ENCODE measurements at places on chromosomes 2 and 18.
A peak's percentile ranks its signal among the peaks of the same experiment; 100 is the strongest.

DNA sequence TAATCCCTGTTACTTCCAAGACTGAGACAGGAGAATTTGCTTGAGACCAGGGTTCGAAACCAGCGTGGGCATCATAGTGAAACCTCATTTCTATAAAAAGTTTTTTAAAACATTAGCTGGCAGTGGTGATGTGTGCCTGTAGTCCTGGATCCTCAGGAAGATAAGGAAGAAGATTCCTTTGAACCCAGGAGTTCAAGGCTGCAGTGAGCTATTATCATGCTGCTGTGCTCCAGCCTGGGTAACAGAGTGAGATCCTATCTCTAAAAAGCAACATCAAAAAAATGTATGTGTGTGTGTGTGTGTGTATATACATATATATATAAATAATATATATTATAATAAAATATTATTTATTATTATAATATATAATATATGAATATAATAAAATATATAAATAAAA, 1417.6 kb upstream of the CDH2 start:
- no peak for DNase-seq

DNA sequence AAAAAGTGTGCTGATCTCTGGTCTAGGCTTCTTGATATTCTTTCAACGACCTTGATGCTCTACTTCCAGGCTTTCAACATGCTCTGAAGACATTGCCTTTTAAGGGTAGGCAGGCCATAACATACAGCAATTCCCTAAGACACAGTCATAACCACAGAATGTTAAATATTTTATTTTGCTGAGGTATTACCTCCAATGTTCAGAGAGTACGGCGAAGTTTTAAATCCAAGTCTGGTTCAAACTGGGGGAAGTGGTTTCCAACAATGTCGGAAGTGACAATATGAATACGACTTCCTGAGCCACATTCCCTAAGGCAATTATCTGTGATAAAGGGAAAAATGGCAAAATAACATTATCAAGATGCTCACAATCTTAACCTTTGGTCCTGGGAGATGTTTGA, 1077.9 kb upstream of the PIK3C3 start:
- no peak for DNase-seq

DNA sequence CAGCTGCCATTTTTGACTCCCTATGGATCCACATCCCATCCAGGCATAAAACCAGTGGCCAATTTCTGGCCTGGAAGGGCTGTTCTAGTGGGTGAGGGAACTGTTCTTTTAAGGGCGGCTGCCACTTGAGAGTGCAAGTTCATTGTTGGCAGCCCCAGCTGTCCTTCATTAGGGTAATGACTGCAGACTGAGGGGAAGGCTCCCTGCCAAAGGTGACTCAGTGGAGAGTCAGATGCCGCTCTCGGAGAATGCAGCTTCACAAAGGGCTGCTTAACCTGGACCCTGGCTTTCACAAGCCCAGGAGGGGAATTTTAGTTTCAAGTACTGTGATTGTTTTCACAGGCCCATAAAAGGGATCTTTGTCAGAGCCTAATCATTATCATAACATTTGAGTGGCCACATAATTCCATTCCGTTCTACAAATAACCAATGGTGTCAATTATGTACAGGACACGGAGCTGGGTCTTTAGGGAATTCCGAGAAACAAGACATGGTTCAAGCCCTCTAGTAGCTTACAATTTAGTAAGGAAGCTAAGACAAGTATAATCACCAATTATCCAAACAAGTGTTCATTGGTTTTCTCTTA, 235.7 kb downstream of the CDCA7 start:
- peak; percentile 37 for DNase-seq

DNA sequence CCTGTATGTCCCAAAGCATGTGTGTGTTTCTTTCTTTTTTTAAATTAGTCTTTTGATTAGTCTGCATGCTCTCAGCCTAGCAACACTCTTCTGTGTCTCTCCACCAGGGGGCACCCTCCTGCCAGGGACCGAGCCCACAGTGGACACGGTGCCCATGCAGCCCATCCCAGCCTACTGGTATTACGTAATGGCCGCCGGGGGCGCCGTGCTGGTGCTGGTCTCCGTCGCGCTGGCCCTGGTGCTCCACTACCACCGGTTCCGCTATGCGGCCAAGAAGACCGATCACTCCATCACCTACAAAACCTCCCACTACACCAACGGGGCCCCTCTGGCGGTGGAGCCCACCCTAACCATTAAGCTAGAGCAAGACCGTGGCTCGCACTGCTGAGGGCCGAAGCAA, 93.8 kb downstream of the NRP2 start:
- DNase-seq, result peak; percentile 32

GRCh38 chr2:9169349-9170107, 37.1 kb upstream of the ASAP2 start:
- no peak for DNase-seq

GRCh38 chr18:32961538-32961937, 188.7 kb upstream of the KLHL14 start:
- DNase-seq, result no peak

- DNase-seq, result no peak
Observed at GRCh38 chr18:49274188-49274714, 186.2 kb downstream of the DYM start.

- no peak for DNase-seq
Observed at GRCh38 chr2:42978175-42978886, 185.9 kb upstream of the HAAO start.

GRCh38 chr2:109260886-109261700, 132.1 kb downstream of the SH3RF3 start:
- DNase-seq, result no peak

- DNase-seq, result no peak
Observed at GRCh38 chr2:51299370-51299769, 267.4 kb upstream of the NRXN1 start.

Measured in foreskin melanocyte (primary cell).